Fibroblast of gingiva (primary cell): ENCODE measurements at places on chromosomes 12 and 14.

DNA sequence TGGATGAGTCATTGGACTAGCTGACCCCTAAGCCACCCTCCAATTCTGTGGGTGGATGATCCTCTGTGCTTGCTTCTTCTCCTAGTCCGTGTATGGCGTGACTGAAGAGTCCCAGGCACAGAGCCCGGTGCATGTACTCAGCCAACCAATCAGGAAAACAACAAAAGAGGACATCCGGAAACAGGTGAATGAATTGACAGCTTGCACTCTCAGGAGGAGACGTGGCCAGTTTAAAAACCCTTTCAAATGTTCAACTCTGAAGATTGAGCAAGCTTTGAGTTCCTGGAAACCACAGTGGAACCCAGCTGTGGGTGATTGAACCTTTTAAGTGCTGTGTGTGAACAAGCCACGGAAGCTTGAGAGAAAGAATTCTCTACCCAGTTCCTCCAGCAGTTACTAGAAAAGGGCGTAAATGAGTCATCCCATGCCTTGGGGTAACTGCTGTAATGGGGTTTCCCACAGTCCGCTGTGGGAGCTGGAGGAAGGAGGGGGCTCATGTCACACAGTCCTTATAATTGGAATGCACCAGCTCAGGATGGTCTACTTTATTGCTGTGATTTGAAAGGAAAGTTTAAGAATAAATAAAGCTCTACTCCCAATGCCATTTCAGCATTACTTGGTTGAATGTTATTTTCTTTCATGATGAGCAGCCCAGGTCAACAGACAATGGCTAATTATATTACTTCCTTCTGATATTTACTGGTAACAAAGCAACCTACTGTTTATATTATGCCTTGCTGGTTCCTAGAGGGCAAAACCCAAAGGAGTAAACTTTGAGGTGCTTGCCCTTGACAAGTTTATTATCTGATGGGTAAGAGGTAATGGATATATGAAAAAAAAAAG lies 417.0 kb downstream of the DPF3 start:
- peak; percentile 48 for DNase-seq

DNA sequence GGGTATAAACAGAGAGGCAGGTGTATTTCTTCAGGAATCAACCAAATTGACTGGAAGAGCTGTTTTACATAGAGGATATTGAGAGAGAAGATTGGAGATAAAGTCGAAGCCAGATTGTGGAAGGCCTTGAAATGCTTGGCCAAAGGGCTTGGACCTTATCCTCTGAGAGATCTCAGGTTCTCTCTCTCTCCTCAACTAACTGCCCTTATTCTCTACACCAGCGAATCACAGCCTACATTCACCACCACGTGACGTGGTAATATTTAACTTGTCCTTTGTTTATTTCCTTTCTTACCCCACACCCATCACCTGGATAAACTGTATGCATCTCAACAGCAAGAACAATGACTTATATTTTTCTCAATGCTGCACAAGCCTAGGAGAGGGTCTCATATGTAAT lies 207.4 kb downstream of the EFCAB11 start:
- DNase-seq: no peak

DNA sequence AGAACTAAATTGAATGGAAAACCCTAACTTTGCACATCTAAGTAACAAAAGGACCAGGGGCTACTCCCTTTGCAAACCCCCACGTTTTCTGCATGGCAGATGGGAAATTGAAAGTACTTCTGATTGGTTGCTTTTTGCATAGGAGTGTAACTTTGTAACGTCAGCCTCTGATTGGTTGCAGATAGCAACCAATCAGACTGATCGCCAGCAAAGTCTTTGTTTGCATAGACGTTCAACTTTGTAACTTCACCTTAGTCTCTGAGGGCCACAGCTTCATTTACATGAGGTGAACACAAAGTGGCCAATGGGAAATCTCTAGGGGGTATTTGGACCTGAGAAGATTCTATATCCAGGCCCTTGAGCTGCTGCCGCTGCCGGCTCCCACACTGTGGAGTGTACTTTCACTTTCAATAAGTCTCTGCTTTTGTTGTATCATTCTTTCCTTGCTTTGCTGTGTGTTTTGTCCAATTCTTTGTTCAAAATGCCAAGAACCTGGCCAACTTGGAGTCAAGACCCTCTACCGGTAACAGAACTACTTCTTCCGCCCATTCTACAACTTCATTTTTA lies 102.5 kb upstream of the PRICKLE1 start:
- DNase-seq: peak; percentile 30

- DNase-seq: no peak
These were observed 8.8 kb downstream of the PPM1A start for GRCh38 chr14:60257865-60258264.

- DNase-seq: no peak
These were observed 126.7 kb downstream of the TTC6 start for GRCh38 chr14:37721976-37722659.

- no peak for DNase-seq
These were observed 57.9 kb upstream of the GPR68 start for GRCh38 chr14:91302391-91302790.

DNA sequence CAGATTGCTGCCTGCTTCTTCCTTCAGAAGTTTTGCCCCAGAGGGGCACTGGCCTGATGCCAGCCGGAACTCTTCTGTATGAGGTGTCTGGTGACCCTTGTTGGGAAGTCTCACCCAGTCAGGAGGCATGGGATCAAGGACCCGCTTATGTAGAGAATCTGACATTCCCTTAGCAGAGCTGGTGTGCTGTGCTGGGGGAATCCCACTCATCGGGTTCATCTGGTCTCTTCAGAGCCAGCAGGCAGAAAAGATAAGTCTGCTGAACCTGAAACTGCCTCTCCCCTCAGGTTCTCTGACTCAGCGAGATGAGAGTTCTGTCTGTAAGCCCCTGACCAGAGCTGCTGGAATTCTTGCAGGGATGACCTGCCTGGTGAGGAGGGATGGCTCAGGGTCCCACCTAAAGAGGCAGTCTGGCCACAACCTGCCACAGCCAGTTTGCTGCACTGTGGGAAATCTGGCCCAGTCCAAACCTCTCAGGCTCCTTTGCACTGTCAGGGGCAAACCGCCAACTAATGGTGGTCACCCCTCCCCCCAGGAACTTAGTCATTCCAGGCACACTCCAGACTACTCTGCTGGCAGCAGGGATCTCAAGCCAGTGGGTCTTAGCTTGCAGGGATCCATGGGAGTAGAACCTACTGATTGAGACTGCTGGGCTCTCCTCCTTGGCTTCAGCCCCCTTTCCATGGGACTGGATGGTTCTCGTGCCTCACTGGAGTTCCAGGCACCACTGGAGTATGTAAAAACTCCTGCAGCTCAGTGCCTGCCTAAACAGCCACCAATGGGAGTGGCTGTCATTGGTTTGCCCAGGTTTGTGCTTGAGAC lies 4.1 kb downstream of the CLEC2D start:
- DNase-seq: peak; percentile 79

DNA sequence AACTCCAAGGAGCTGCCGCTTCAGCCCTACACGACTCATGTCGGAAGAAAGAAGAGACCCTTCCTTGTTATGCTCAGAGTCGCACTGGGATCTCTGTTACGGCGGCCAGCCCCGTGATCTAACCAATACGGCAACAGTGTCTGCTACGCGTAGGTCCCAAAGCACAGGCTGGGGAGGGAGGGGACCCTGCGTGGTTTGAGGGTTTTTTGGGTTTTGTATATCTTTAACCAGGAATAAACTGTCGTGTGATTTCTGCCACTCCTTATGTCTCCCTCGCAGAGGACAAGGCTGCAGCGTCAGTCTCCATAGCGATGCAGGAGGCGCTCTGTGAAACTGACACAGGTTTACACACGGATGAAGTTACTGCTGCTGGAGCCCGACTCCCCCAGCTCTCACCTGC lies 60.0 kb upstream of the DIO3 start:
- DNase-seq: no peak

- no peak for DNase-seq
These were observed 9.4 kb downstream of the KRT80 start for GRCh38 chr12:52182384-52182783.

DNA sequence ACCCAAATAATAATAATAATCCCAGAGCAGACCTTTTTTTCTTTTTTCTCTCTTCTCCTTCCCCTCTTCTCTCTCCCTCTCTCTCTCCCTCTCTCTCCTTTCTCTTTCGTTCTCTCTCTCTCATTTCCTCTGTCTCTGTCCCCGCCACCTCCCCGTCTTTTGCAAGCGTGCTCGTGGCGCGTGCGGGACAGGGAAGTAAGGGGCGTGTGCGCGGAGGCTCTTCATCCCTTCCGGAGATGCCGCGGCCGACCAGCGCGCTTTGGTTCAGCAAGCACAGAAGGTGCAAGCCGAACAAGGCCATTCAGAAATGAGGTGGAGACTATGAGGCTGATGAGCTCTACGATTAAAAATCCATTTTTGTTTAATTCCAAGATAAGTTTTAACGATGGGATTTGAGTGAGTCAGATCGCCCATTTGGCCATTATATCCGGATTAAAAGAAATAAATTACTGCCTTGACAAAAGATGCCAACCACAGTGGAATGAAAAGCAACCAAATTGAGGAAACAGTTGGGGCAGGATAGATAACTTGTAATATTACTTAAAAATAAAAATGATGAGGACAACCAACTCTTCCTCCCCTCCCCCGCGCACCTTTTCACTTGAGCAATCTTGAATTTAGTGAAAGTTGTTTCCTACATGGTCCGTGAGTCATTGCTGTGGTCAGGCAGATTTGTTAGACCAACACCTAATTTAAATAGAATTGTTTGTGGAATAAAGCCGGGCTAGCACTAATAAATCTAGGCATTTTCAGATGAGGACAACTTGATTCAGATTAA lies 1.2 kb upstream of the AMIGO2 start:
- peak; percentile 38 for DNase-seq

DNA sequence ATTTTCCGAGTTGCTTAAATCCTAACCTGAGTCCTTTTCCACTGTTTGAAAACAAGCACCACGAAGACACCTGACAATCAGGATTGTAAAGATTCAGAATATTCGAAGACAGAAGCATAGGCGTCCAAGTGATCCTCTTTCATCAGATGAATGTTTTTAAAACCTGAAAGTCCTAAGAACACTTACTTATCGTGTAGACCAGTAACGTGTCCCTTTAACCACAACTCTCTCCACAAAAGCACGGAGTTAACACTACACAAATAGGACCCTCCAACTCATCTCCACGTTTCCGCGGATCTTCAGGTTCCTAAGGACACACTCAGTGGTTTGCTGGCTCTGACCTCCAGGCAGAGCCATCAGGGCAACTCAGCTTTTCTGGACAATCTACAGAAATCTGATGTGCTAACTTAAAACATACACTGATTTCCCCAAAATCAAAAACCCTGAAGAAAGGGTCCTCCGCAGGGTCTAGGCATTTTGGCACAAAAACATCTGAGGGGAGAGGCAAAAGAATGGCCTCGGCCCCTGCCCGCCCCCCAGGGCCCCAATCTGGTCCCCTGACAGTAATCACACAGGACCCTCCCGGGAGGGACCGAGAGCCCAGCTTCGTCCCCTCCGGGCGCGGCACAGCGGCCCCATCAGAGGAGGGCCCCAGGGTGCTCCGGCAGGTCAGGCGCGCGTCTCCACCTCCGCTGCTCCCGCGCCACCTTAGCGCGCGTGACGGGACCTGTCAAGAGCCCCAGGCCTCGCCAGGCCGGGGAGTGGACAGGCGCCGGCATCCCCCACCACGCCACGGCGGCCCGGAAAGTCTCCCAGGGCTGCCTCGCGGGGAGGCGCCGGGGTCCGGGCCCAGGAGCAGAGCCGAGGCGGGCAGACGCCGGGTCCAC lies 925 bp downstream of the DICER1 start:
- peak; percentile 26 for DNase-seq

DNA sequence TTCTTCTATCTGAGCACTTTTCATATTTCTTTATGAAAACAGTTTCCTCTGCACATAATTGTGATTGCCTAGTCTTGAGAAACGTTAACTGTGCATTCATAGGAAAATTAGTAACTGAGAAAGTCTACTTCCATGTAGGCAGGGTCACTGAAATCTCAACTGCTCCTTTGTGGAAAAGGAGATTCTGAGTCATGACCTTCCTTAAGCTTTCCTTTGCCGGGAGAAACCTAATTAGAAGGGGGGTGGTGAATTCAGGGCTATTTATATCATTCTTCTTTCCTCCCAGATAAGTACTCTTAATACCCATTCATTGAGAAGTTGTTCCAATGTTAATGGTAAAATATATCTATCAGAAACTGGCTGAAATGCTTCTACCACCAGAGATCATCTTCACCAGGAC lies 751.0 kb upstream of the TMEM132C start:
- DNase-seq: no peak

DNA sequence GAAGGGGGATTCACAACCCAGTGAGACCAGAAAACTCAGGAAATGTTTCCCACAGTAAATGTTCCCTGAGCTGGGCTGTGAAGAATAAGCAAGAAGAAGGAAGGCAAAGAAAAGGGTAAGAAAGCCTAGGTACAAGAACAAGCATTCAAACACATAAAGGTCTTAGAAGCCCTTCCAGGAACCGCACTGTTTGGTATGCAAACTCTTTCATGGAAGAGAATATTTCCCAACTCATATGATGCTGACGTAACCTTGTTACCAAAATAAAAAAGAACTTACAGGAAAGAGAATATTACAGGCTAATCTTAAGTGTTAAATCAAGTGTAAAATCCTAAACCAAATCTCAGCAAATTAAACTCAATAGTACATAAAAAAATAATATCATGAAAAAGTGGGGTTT lies 23.6 kb downstream of the MED6 start:
- no peak for DNase-seq

- no peak for DNase-seq
These were observed 279.4 kb downstream of the TMTC2 start for GRCh38 chr12:82966001-82966559.

- DNase-seq: no peak
These were observed 171.7 kb downstream of the SLC5A8 start for GRCh38 chr12:101038289-101038871.

GRCh38 chr14:92902726-92903125 lies 20.2 kb upstream of the CHGA start:
- DNase-seq: no peak

- peak; percentile 67 for DNase-seq
These were observed 23.9 kb downstream of the SCAF11 start for GRCh38 chr12:45966486-45966885.

DNA sequence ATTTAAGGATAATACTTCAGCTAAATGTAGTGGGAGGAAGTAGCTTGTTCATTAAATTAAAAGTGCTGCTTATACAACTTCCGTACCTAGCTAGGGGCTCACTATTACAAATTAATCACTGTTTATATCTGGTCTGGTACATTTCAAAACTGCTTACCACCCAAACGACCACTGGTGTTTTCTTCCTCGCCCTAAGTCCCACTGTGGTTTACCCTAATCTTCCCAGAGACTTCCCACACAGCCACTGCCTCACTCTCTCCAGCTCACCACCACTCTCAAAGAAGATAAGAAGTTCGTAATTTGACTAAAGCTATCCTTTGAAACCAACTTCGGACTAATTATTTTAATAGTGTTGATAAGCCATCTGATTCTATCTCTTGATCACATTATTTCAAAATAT lies 62.6 kb downstream of the PLXNC1 start:
- DNase-seq: no peak

GRCh38 chr14:22549981-22550673 lies 38.9 kb downstream of the DAD1 start:
- peak; percentile 53 for DNase-seq

DNA sequence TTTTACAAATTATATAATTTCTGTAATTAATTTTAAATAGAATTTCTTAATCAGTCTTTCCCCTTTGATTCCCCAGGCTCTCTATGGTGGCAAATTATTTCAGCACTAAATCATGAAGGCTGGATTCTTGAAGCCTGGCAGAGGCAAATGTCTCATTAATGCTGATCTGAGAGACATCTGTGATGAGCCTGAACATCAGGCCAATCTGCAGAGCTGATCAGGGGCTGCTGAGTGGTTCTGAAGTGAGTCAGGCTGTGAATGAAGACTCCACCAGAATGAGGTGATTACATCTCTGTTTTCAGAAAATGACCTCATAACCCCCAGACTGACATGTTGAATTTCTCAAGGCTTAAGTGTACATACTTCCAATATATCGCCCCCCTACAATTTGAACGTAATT lies 124.2 kb upstream of the MIS18BP1 start:
- DNase-seq: no peak
